Activated CD4-positive, alpha-beta T cell treated with anti-CD3 and anti-CD28 coated beads, Interleukin-2, amount 50 U/mL, for 24 hours (primary cell): ENCODE measurements at places on chromosomes 11 and 22.

DNA sequence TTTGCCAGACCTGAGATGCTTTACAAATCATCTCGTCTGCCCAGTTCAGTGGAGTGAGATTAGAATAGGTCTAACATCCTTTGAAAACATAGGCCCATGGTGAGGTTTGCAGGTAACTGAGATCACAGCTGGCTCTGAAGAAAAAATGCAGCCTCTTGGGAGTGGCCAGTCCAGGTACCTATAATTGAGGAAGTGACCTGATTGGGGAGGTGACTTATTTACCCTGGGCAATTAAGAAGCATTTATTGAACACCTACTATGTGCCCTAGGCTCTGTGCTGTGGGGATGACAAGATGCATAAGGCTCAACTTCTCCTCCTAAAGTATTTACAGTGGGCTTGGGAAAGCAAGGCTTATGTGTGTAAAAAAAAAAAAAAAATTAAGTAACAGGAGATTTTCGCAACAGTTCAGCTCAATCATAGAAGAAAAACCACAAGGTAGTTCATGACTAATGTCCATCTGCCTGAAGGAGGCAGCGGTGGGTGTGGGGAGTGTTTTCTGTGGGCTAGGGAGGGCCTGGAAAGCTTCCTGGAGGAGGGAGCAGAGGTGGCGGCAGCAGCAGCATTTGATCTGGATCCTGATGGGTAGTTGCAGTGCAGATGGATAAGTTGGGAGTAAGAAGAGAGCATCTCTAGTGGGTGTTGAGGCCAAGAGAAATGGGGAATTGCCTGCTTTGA lies 16.1 kb downstream of the MICAL2 start:
- DNase-seq = no peak

GRCh38 chr22:49351761-49352227 lies 475.9 kb downstream of the BRD1 start:
- DNase-seq = no peak

DNA sequence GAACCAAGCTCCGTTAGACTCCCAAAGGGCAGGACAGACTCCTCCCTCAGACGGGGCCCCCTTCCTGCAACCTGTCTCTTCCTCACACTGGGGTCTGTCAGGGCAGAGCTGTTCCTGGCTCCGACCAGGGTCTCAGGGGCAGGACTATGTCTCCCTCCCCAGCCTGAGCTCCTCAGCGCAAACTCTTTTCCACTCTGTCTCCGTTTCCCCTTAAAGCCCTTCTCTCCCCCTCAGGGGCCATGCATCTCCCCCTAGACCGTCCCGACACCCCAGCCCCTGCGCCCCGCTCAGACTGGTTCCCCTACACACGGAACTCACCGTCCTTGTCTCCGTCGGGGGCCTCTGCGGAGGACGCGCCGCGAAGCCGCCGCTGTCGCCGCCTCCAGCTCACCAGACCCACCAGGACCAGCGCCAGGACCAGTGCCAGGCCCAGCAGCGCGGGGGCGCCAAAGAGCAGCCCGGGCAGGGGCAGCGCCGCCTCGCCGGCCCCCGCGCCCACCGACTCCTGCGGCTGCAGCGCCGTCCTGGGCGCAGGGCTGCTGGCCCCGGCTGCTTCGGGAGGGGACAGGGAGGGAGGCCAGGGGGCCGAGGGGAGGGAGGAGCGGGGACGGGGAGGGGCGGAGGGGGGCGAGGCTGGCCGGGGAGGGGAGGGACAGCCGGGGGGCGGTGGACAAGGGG lies 684 bp downstream of the TNFRSF13C start:
- DNase-seq = peak; percentile 61

DNA sequence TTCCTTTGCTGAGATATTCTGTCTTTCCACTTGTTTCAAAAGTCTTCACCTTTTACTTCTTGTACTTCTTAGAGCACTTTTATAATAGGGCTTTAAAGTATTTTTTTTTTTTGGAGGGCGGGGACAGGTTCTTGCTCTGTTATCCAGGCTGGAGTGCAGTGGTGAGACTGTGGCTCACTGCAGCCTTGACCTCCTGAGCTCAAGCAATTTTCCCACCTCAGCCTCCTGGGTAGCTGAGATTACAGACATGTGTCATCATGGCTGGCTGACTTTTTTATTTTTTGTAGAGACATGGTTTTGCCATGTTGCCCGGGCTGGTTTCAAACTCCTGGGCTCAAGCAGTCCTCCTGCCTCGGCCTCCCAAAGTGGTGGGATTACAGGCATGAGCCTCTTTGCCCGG lies 57.9 kb downstream of the DYNC2H1 start:
- DNase-seq = no peak

DNA sequence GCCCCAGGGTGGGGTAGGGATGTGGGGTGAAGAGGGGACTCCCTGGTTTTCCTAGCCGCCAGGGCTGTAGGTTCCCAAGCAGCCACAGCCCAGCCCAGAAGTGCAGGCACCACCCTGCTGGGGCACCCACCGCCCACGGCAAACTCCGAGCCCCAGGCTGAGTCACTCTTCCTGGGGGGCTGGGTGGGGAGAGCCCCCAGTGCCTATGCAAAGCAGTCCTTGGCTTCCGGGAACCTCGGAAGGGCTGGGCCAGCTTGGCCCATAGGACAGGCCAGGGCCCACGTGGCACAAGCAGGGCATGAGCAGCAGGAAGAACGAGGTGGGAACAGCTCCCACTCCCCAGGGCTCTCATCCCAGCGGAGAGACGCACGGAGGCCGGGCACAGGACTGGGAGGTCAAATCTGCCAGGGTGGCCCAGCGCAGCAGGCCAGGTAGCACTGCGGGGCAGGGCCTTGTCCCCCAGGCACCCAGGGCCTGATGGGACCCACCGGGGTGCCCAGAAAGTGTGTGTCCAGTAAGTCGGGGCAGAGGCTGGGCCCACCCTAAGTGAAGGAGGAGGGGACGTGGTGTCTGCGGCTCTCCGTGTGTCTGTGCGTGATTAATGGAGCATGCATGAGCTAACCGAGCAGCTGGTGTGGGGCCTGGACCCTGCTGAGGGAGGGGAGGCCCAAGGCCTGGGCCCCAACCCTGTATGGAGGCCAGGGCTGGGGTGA lies 4.6 kb upstream of the IL17REL start:
- DNase-seq = peak; percentile 62

- no peak for DNase-seq
These were observed 15.4 kb downstream of the CAPN5 start for GRCh38 chr11:77081976-77082836.

- no peak for DNase-seq
These were observed 15.8 kb downstream of the LINC01488 start for GRCh38 chr11:69497221-69497787.

DNA sequence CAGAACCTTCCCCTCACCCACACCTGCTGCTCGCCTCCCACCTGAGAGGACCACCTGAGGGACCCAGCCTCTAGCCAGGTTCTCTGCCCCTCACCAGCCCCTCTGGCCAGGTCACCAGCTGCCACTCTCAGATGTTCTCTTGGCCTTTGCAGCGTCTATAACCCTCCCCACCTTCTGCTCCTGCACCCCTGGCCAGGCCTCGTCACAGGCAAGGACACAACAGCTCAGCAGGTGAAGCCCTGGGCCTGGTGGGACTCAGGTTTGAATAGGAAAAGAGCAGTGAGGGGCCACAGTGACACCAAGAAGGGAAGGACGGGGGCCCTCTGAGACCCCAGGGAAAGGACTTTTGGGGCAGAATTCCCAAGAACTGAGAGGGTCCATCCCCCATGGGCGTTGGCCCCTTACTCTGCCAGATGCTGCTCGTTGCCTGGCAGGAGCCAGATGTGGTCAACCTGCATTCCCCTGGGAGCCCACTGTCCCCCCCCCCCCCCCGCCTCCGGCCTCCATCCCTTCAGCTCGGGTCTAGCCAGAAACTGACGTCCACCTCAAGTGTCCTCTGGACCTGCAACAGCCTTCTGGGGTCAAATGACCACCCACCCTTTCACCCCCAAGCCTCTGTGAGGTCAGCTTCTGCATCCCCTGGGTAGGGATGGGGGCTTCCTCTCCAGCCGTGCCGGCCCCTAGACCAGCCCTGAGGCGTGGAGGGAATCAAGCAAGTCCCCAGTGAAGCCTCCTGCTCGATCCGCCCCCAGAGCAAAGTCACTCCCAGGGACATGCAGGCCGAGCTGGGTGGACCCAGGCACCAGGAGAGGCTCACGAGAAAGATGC lies 28.7 kb downstream of the SBF1 start:
- DNase-seq = no peak

DNA sequence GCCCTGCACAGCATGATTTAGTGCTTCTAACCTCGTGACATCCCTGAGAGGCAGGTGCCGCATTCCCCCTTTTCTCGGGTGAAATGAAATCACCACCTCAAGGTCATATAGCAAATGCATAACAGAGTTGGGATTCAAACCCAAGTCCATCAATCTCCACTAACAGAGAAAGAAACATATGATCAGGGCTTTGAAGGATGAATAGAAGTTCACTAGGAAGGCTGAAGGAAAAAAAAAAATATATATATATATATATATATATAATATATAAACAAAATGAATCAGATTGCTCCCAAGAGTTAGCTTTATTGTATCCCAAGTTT lies 12.1 kb upstream of the ARHGEF17 start:
- no peak for DNase-seq

- no peak for DNase-seq
These were observed 14.3 kb upstream of the FGF19 start for GRCh38 chr11:69718147-69718546.

- DNase-seq = no peak
These were observed 27.4 kb downstream of the TSPAN4 start for GRCh38 chr11:870127-870413.

GRCh38 chr11:65793144-65793581 lies 6.3 kb downstream of the OVOL1 start:
- DNase-seq = no peak

DNA sequence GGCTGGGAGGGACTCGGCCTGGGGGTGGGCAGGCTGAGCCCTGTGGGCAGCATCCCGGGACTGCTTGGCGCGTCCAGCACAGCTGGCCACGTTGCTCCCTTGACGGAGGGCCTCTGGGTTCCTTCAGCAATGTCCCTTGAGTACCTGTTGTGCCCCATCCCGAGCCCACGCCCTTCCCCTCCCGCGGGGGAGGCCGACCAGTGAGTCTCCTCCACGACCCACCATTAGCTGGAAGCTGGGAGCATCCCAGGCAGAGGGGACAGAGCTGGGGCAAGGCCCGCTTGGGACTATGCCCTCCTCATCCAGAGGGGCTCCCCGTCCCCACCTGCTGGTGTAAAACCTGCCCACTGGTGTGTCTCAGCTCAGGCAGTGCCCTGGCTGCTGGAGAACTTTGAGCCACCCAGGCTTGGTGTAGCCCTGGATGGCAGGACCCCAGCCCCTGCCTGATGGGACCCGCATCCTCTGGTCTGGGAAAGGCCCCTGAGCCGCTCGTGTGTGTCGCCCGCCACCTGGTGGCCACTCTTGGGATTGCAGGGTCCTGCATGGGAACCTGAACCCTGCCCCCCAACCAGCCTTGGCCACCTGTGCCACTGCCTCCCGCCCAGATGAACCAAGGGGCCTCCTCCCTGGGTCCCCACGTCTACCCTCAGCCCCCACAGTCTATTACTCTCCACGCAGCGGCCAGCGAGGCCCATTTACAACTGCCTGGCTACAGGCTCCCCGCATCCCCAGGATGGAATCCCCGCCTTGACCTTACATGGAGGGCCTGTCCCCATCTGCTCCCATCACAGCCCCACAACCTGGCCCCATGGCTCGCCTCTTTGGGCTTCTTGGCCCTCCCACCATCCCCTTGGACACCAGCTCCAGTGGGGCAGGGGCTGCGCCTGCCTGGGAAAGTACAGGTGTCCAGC lies 16.6 kb upstream of the ARHGAP8 start:
- peak; percentile 77 for DNase-seq

DNA sequence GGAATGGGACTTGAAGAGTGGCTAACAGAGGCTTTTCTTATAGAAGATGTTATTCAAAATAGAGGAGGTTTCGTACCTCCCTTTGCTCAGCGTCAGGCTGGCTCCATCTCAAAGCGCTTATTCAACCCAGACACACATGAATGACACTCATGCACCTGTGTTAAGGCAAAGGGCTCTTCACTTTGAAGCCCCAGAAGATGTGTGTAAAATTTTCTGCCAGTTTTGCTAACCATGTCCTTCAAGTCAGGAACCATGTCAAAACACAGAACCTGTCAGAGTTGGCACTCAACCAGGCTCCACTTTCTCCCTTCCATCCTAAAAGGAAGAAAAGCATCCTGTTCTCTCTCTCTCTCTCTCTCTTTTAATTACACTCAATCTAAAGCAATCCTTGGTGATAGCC lies 352.8 kb upstream of the NARS2 start:
- DNase-seq = no peak

DNA sequence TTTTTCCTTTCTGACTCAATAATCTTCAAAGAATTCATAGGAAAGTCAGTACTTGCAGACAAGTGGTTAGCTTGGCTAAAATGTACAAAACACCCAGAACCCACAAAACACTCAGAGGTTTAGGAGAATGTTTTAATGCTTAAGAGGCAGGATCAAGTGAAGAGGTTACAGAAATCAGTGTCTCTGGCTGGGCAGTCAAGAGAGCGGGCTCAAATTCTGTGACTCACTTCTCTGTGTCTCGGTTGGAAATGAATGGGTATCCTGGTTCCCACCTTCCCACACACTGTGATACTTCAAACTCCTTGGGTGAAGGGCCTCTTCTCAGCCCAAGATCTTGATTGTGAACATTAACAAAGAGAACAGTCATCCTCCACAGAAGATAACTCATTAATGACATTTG lies 3.8 kb downstream of the MPEG1 start:
- DNase-seq = no peak

DNA sequence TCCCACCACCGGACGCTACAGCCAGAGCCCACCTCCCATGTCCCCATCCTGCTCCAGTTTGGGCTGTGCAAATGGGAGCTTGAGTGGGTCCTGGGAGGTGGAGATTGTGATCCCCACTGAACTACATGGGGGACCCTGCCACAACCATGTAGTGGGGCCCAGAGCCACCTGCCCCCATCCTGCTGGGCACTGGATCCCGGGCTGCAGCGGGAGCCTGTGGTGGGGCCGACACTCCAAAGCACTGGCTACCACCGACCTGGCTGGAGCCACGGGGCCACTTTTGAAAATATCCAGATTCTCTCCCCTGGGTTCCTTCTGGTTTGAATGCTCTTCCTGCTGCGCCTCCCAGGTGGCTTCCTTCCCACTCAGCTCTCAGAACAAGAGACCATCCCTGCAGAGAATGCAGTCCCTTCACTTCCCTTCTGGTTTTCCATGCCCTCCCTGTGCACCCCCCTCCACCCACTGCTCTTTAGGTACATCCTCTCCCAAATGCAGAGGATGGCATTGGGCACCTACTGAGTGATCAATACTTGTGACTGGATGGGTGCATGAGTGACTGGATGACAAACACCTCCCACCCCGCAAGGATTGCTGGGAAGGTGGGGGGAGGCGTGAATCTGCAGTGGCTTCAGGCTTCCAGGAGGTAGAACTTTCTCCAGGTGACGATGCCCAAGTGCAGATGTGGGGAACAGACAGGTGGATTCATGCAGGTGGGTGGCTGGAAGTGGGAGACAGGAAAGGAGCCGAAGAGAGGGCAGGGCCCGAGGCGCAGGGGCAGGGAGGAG lies 846 bp upstream of the UNC93B1 start:
- DNase-seq = no peak

- DNase-seq = no peak
These were observed 1.6 kb downstream of the CECR2 start for GRCh38 chr22:17370766-17371432.

GRCh38 chr22:41619979-41620588 lies 759 bp downstream of the DESI1 start:
- DNase-seq = peak; percentile 22
